Calu3 (cell line): ENCODE measurements at places on chromosomes 12 and 14. TPM values are rescaled to one million over a fixed set of nuclear protein-coding genes. Genes with fewer than 3 reads are reported as not detected.

- no peak for DNase-seq
Observed at GRCh38 chr12:104097954-104098353, 33.6 kb downstream of the HCFC2 start.

- no peak for DNase-seq
Observed at GRCh38 chr12:78628491-78629100, 236.0 kb upstream of the SYT1 start.

GRCh38 chr14:31410048-31410650 lies 10.2 kb downstream of the HEATR5A start:
- DNase-seq = no peak

- no peak for DNase-seq
Observed at GRCh38 chr12:10559244-10559643, 53.6 kb downstream of the EIF2S3B start.

GRCh38 chr12:40123496-40123895 lies 17.6 kb upstream of the SLC2A13 start:
- DNase-seq = no peak

DNA sequence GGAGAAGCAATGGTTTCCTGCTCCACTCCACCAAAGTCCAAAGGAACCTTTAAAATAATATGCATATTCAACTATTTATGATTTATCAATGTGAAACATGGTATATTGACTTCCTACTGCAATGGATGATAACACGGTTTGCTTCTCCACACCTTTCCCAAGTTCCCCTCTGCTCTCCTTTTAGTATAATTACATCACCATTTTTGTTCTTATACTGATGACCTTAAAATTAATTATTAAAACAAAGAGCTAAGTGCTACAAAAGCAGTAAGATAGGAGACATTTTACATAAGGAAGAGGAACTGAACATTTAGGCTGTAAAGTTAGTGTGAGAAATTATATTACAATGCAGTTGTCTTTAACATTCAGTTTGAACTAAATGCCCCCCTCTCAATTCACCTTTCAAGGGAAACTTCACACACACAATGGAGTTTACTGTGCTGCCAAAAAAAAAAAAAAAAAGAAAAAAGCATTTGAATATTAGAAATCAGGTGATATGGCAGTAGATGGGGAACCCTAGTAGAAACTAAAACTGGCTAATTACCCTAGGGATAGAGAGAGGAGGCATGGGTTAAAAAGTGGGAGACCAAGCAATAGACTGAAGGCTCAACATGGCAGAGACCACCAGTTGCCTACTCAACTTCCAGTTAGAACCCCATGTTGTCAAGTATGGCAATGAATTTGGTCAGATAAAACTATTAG lies 37.1 kb upstream of the STK38L start:
- no peak for DNase-seq

Gene RNASE7
- total RNA-seq = not detected in 2 replicates

Gene PIK3C2G
- 24.0 and 24.3 TPM in 2 replicates for total RNA-seq

Gene TAS2R8
- not detected in 2 replicates for total RNA-seq

Gene RNF41
- total RNA-seq = 42.6 and 43.9 TPM in 2 replicates
